Hypothalamus (tissue), 51 donors: ENCODE measurements at places on chromosomes 13 and 19.

DNA sequence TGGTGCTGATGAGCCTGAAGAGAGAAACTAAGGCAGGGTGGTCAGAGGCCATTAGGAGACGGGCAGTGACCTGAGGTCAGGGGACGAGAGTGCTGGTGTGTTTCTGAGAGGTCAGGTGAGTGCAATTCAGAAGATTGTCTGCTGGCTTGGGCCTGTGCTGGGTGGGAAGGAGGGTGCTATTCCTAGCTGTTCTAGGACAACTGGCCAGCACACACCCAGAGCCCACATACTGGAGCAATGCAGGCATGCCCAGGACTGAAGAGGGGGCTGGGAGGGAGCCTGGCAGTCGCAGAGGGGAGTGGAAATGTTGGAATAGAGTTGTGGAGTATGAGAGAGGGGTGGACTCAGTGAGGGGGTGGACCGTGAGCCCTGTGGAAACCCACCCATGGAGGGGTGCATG, 16.5 kb downstream of the ARHGEF7 start:
- DNase-seq = no peak

- DNase-seq = no peak
These were observed 1782.4 kb upstream of the PCDH20 start for GRCh38 chr13:63198071-63198470.

DNA sequence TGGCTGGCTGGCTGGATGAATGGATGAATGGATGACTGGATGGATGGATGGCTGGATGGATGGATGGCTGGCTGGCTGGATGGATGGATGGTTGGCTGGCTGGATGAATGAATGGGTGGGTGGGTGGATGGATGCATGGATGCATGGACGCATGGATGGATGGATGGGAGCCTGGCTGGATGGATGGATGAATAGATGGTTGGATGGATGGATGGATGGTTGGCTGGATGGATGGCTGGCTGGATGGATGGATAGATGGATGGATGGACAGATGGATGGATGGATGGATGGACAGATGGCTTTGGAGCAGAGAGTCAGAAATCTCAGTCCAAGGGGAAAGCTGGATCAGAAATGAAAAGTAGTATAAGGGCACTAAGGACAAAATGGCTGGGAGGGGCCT, 106.4 kb upstream of the SERP2 start:
- DNase-seq = no peak

DNA sequence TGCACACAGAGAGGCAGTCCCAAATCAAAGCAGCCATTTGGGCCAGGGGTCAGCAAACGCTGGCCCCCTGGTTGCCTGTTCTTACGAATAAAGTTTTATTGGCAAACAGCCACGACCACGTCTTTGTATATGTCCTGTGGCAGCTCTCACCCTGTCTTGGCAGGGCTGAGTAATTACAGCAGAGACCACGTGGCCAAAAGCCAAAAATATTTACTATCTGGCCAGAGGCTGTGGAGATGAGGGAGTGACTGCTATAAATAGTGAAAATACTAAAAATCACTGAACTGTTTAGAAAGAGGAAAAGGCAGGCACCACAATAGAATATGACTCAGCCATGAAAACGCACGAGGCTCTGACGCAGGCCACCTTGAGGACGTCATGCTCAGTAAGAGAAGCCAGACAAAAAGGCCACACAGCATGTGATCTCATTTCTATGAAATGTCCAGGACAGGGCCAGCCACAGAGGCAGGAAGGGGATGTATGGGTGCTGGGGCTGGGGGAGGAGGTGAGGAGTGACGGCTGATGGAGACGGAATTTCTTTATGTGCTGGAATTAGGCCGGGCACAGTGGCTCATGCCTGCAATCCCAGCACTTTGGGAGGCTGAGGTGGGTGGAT, 29.4 kb downstream of the SMIM24 start:
- no peak for DNase-seq

GRCh38 chr13:29435125-29435911, 160.2 kb downstream of the SLC7A1 start:
- DNase-seq = no peak
